SJSA1 (cell line): ENCODE measurements at places on chromosomes 12 and 14. TPM values are rescaled to one million over a fixed set of nuclear protein-coding genes. Genes with fewer than 3 reads are reported as not detected.

- no peak overlapping the region for H3K4me3 ChIP-seq
- DNase-seq, result no peak
- no peaks in the 10 kb centered on the region for H3K4me1 ChIP-seq
- no peak overlapping the region for H3K27ac ChIP-seq
- no peaks in the 10 kb centered on the region for H3K36me3 ChIP-seq
Measured at GRCh38 chr12:100666588-100666987, 93.1 kb downstream of the GAS2L3 start.

GRCh38 chr12:128316973-128317526 lies 50.1 kb downstream of the TMEM132C start:
- DNase-seq, result no peak
- H3K4me3 ChIP-seq, result no peak overlapping the region
- no peaks in the 10 kb centered on the region for H3K27me3 ChIP-seq
- no peaks in the 10 kb centered on the region for H3K4me1 ChIP-seq

The KRT75 gene
- total RNA-seq, result not detected in 2 replicates

DNA sequence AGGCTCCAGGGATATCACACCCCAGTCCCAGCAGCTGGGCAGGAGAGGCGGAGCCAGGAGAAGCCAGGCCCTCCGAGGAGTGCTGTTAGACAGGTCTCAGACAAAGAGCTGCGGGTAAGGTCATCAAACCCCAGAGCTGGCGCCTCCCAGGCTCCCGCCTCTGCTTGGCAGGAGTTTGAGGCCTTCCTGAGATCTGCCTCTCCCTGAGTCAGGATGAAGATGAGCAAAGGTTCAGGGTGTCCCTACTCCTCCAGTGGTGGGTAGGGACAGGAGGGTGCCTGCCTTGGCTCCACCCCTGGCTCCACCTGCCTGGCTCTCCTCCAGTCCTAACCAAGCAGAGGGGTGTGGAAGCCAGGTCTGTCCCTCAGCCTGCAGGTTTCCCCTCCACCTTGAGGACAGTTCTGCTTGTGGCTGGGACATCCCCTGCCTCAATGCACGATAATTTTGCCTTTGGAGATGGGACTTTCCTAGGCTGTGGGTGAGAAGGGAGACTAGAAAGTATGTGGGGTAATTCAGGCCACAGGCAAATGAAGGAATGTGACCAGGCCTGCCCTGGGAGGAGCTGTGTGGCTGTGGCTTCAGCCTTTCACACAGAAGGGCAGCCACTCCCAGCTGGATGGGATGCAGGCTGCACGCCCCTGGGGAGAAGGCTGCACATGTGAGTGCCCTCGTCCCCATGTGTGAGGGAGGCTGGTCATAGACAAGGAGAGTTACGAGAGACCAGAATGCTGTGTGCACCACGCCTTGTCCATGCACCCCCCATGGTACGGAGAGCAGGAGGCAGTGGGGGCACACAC lies 2.2 kb downstream of the PLEKHG6 start:
- no peak for DNase-seq
- no peak overlapping the region for H3K27ac ChIP-seq
- H3K4me3 ChIP-seq, result no peak overlapping the region
- H3K4me1 ChIP-seq, result peaks cover 7% of the 10 kb centered on the region

DNA sequence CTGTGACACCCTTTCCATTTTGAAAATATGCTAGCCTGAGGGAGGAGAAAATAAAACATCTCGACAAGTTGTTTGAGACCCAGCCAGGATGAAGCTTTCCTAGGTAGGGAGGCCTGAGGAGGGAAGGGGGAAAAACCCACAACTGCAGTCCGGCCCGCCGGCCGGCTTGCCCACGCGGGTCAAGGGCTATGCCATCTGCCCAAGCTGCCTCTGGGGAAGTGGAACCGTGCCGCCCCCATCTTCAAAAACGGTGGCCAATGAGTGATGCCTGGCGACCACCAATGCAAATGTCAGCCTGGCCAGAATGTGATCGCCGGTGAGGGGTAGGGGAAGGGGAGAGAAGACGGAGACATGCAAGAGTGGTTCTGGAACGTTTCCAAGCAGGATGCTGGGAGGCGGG lies 263.5 kb upstream of the ALG10B start:
- no peaks in the 10 kb centered on the region for H3K36me3 ChIP-seq
- H3K4me3 ChIP-seq, result no peak overlapping the region
- no peak for DNase-seq

The VDR gene
- 1.4 and 2.5 TPM in 2 replicates for total RNA-seq

DNA sequence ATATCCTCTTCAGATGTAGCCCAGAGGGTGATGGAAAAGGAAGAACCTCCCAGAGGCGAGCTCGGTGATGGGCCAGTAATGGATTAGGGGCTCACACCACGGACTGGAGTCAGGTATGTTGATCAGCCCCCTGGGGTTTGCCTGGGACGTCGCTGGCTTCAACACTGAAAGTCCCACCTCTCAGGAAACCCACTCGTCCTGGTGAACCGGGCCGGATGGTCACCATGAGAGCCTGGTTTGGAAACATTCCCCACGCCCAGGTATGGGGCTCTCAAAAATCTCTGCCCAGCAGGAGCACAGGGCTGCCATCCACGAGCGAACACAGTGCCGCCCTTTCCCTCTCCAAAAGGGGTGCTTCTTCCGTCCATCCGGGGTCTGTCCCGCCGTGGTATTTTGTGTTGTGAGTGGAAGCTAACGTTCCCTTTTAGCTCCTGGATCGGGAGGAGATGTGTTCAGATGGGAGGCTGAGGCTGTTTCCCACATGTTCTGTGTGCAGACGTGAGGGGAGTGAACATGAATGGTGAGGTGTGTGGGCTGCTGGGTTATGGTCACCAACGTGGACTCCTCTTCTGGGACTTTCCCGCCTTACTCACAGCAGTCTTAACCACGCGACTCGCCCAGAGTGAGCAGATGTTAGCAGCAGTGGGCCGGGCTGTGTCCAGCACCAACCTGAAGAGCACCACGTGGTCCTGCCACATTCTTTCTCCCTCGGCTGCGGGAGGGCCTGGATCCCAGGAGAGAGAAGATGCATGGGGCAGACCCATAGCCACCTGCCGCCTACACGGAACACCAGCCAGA lies 139.2 kb downstream of the KIF26A start:
- H3K4me1 ChIP-seq, result peaks cover 3% of the 10 kb centered on the region; the same call in 1 of the 2 replicates
- H3K4me3 ChIP-seq, result no peak overlapping the region
- DNase-seq, result no peak
- peaks cover 7% of the 10 kb centered on the region for H3K27me3 ChIP-seq
- H3K27ac ChIP-seq, result no peak overlapping the region

The ACOT4 gene
- 1.1 and 2.1 TPM in 2 replicates for total RNA-seq

GRCh38 chr12:69204191-69204590 lies 35.2 kb upstream of the CPSF6 start:
- no peaks in the 10 kb centered on the region for H3K36me3 ChIP-seq
- H3K27me3 ChIP-seq, result no peaks in the 10 kb centered on the region; the same call in 1 of the 2 replicates
- DNase-seq, result no peak
- no peak overlapping the region for H3K27ac ChIP-seq
- no peak overlapping the region for H3K4me3 ChIP-seq

The ARHGDIB gene
- total RNA-seq, result 50.8 TPM in 2 replicates

DNA sequence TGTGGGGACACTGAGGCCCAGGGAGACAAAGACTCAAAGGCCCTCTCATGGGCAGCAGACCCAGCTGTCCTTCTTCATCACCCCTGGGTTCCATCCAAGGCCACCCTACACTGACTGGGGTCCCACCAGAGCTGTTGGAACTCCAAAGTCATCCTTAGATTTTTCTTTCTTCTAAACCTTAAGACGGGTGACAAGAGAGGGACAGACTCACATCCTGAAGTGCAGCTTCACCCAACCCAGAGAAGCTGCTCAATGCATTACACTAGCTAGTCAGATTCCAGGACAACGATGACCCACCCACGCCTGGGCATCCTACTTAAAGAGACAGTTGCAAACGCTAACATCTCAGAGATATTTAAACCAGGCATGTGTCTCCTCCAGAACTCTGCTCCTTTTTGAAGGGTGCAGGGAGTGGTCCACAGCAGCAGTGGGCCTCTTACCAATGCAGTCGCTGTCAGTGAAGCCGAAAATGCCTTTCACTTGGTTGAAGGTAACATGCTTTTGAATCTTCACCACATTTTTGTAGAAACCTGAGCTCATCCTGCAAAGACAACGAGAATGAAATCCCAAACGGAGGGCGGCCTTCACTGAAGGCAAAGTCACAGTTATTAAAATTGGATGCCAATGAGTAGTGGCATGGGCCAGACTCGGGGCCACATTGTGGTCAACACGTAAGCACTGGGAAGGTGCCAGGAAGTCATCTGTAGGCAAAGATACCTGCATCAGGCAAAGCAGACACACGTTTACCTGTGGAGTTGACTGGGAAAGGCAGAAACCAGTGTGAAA lies 23.4 kb downstream of the SLC25A47 start:
- H3K4me3 ChIP-seq, result no peak overlapping the region
- H3K36me3 ChIP-seq, result peaks cover 63% of the 10 kb centered on the region
- H3K27me3 ChIP-seq, result no peaks in the 10 kb centered on the region

The STYK1 gene
- 5.9 and 6.3 TPM in 2 replicates for total RNA-seq

GRCh38 chr14:55867311-55867710 lies 250.9 kb upstream of the PELI2 start:
- H3K27ac ChIP-seq, result peak overlapping the region; percentile 64
- H3K4me1 ChIP-seq, result peaks cover 27% of the 10 kb centered on the region
- no peaks in the 10 kb centered on the region for H3K27me3 ChIP-seq
- DNase-seq, result no peak
- no peaks in the 10 kb centered on the region for H3K36me3 ChIP-seq

The EIF2S1 gene
- 276 and 302 TPM in 2 replicates for total RNA-seq

The LUM gene
- 505 and 812 TPM in 2 replicates for total RNA-seq

The GPD1 gene
- total RNA-seq, result not detected in 2 replicates

DNA sequence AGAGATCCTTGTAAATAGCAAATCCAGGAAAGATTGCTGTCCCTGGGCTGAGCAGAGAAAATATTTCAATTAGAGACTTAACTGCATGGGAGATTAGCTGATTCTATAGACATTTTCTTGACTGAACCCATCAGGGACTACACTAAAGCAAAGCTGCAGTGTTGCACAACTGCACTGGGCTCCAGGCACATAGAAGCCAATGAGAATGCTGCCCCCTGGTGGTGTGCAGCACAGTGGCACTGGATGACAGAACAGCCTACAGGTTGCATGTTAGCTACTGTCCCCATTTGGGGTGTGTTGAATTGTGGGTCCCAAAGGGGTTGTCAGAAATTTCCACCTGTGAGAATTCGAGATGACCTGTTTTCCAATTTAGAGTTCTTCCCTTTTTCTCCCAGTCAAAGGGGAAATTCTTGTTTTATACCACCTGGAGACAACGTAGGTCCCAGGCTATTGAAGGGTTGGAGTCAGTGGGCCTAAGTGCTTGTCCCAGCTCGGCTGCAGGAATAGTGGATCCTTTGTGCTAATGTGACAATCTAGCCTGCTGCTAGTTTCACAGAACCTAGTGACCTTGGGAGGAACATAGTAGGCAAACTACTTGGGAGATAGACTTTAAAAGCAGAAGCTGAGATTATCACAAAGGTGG lies 114.7 kb downstream of the SLC8A3 start:
- no peak overlapping the region for H3K27ac ChIP-seq
- H3K4me1 ChIP-seq, result no peaks in the 10 kb centered on the region

DNA sequence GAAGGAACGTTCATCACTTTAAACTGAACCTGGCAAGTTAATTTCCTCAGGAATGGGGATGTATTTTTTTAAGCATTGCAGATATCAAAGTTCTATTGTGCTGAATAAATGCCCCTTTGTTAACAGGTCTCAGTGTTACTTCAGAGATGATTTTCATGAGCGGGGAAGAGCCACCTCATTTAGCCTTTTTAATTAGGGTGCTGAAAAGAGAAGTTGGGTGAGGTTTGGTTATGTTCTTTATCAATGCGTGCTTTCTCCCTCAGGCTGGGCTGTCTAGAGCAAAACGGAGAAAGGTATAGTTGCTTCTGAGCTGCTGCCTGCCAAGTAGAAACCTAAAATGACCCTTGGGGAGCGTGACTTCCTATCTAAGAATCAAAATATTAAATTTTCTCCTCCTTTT lies 8.0 kb upstream of the HIP1R start:
- H3K4me3 ChIP-seq, result no peak overlapping the region
- no peaks in the 10 kb centered on the region for H3K27me3 ChIP-seq
- H3K27ac ChIP-seq, result no peak overlapping the region
- H3K4me1 ChIP-seq, result peaks cover 7% of the 10 kb centered on the region
- no peaks in the 10 kb centered on the region for H3K36me3 ChIP-seq

- no peak overlapping the region for H3K4me3 ChIP-seq
- no peaks in the 10 kb centered on the region for H3K27me3 ChIP-seq
- peaks cover 35% of the 10 kb centered on the region for H3K36me3 ChIP-seq
- peaks cover 45% of the 10 kb centered on the region for H3K4me1 ChIP-seq
- peak; percentile 71 for DNase-seq
Measured at GRCh38 chr12:122368361-122369073, 54.0 kb downstream of the CLIP1 start.

GRCh38 chr14:50944647-50945413 lies 547 bp upstream of the PYGL start:
- H3K4me1 ChIP-seq, result peaks cover 11% of the 10 kb centered on the region
- no peaks in the 10 kb centered on the region for H3K36me3 ChIP-seq
- no peaks in the 10 kb centered on the region for H3K27me3 ChIP-seq
- H3K4me3 ChIP-seq, result peak overlapping the region; percentile 67

The AQP5 gene
- total RNA-seq, result not detected in 2 replicates

DNA sequence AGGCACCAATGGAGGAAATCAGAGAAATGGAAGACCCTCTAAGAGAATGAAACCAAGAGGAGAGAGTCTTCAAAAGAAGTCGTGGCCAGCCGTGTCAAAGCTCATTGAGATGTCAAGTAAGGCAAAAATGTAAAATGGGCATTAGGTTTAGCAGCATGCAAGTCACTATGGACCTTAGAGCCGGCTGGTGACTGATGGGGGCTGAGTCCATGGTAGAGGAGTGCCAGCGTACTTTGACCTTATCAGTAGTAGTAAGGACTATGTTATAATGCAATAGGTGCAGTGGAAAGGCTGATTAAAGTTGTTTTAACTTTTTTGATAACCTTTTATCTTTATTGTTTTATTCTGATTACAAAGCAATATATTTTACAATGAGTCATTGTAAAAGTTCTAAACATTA lies 66.5 kb downstream of the ANO6 start:
- peaks cover 6% of the 10 kb centered on the region; the same call in 1 of the 2 replicates for H3K36me3 ChIP-seq
- H3K27me3 ChIP-seq, result no peaks in the 10 kb centered on the region
- H3K27ac ChIP-seq, result no peak overlapping the region
- peaks cover 28% of the 10 kb centered on the region for H3K4me1 ChIP-seq

DNA sequence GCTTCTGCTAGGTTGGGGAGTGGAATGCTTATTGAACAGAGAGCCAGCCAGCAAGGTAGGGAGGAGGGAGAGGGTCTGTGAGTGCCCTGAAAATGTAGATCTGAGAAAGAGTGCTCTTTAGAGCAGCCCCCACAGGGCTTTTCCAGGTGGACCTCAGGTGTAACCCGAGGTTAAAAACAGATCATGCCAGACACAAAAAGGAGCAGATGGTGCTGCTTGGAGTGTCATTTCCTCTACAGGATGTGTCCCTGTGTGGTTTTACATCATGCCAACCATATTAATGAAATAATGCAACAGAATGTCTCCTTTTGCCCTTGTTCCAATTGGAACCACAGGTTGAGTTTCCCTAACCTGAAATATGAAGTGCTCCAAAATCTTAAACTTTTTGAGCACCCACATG lies 6.4 kb downstream of the SUSD6 start:
- no peak overlapping the region for H3K4me3 ChIP-seq
- no peaks in the 10 kb centered on the region; the same call in 1 of the 2 replicates for H3K36me3 ChIP-seq
- no peak overlapping the region for H3K27ac ChIP-seq
- no peak for DNase-seq

GRCh38 chr12:46751173-46751572 lies 74.6 kb downstream of the SLC38A4 start:
- no peaks in the 10 kb centered on the region for H3K4me1 ChIP-seq
- no peak overlapping the region for H3K27ac ChIP-seq
- H3K36me3 ChIP-seq, result no peaks in the 10 kb centered on the region
- no peaks in the 10 kb centered on the region for H3K27me3 ChIP-seq
